ENCODE measurements at places on chromosomes 2 and 18.

DNA sequence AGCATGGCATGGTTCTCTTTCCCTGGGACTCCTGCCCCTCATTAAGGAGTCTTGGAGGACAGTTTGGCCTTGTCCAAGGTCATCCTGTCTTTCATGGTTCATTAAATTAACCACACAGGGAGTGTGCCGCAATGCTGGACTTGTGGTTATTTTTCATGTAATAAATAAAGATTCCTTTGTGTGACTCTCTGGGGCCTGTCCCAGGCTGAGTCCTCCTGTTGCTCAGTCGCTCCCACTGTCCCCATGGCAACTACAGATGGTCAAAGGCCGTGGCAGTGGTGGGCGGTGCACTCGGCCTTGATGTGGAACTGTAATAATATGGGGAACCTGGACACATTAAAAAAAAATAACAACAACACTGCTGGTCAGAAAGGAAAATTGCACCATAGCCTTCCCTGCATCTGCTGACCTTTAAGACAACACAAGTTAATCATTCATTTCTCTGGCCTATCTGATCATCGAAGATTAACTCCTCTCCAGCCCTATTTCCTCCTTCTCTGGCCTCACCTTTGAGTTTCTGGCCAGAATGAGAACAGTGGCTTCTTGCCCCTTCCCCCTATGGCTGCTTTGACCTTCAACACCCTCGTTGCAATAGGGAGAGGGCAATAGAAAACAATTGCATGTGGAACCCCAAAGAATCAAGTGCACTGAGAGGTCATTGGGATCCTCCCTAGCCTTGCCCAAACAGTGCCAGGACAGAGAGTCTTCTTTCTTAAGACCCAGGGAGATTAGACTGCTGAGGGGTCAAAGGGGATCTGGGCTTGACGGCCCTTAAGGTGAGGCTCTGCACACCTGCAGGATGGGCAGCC is 44.7 kb downstream of the PSD4 start:
- no peak for DNase-seq

GRCh38 chr2:105754011-105754410 is 9.3 kb downstream of the NCK2 start:
- DNase-seq: no peak

GRCh38 chr2:167784084-167784425 is 463.3 kb downstream of the STK39 start:
- DNase-seq: no peak

DNA sequence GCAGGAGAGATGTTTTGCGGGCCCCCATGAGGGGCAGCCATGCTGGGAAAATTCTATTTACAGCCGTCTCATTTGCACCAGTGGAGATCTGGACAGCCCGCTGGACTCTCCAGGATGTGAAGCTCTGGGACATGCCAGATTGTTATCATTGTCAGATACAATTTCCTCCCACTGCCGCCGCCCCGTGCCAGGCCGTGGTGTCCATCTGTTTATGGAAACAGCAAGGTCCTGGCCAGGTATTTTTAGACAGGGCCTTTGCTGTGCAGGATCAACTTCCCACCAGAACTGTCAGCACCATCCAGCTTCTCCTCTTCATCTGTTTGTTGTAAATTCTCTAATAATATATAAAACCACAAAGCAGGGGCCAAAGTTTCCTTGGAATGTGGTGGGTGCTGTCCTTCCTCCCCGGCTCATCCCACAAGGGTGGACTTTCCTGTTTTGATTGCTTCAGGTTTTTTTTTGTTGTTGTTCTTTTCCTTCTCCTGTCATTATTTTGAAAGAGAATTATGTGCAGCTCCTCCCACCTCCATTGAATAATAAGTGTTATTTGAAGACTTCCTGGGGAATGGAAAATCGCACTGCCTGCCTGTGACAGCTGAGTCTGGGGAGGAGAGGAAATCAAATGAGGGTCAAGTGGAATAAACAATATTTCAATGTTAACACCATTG is 398.1 kb downstream of the TNS1 start:
- no peak for DNase-seq

GRCh38 chr18:70036771-70037347 is 89.2 kb upstream of the CD226 start:
- peak; percentile 36 for DNase-seq

DNA sequence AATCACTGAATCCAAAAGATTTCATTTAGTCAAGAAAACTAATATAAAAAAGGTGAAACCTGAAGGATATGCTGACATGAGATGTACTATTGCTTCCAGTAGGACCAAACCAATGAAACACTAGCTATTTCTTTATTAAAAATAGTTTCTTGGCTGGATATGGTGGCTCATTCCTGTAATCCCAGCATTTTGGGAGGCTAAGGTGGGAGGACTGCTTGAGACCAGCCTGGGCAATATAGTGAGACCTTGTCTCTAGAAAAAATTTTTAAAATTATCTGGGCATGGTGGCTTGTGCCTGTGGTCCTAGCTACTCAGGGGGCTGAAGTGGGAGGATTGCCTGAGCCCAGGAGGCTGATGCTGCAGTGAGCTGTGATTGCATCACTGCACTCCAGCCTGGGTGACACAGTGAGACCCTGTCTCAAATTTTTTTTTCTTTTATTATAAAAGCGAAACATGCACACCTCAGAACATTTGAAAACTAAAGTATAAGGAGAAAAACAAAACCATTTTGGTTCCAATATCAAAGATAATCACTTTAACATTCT is 266.2 kb downstream of the TGIF1 start:
- no peak for DNase-seq

- DNase-seq: no peak
These were observed 143.0 kb upstream of the SLC1A4 start for GRCh38 chr2:64846177-64846576.

DNA sequence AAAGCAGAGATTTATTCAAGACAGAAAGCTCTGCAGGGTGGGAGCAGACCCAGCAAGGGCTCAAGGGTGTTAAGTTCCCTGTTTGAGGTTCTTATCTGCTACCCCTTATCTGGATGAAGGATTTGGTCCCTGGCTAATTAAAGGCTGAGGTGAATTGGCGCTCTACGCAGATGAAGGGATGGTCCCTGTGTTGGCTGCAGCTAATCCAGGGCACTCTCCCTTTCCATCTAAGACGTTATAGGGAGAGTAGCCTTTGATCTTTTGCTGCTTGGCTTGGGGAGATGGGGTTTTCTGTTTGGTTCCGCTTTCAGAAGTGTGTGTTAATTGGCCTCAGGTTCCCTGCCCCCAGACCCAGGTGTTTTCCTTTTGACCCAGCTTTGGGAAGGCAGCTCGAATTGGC is 17.0 kb downstream of the FAM228A start:
- no peak for DNase-seq

- no peak for DNase-seq
These were observed 540.6 kb downstream of the STK39 start for GRCh38 chr2:167706800-167707199.

DNA sequence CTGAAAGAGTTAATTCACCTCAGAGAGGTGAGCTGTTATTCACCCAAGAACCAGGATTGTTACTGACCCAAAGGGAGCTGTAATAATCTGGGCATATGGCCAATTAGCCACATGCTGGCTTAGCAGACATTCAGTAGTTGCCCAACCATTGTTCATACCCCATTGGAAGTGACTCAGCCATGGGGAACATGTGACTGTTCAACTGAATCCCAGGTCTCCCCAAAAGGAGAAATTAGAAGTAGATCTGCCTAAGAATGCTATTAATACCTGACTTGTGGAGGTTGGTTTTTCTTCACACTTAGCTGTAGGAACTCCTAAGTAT is 272.6 kb upstream of the UBE2E3 start:
- DNase-seq: no peak

- DNase-seq: no peak
These were observed 1055.5 kb upstream of the KLHL29 start for GRCh38 chr2:22329211-22330154.

DNA sequence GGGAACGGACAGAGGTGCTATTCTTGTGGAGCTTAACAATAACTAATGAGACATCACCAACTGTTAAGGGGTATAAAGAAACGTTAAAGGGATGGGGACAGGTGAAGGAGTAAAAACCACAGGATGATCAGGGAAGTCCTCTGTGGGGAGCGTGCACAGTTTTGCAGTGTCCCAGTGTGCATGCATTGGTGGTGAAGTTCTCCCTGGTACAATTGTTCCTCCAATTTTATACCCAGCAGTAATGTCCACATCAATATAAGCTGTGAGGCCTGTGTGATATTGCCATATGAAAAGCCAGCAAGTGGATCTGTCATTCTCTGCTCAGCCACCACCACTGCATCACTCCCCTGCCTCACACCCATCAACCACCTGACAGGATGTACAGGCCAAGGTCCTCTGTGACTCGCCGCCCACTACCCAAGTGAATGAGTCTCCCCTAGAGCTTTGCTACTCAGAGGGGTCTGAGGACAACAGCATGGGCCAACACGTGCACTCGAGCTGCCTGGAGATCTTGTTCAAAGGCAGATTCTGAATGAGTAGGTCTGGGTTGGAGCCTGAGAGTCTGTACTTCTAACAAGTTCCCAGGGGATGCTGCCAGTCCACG is 4.6 kb downstream of the MLPH start:
- DNase-seq: no peak

DNA sequence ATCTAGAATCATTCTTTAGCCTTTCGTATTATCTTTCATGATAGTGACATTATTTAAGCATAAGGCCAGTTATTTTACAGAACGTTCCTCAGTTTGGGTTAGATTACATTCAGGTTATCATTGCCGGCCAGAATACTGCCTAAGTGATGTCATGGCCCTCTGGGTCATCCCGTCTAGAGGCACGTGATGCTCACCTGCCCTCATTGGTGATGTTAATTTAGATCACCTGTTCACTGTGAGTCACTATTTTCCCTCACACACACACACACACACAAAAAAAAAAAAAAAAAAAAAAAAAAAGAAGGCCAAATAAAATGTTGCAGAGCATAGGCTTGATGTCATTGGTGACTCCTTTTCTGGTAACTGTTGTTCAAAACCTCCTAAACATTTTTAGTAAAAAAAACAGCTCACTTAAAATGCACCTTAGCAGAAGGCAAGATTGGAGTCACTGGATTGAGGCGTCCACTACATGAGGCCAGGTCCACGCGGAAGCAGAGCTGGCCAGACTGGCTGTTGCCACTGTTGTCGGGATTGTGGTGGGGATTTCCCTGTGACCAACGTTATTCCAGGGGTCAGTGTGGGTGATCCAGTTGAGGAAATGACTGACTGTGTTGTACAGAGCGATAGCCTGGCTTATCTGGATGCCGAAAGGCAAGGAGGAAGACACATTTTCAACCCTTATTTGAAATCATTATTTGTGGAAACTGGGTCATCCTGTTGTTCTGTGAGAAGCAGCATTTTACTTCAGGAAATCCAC is 52.1 kb upstream of the CNGA3 start:
- no peak for DNase-seq

GRCh38 chr2:218996937-218997336 is 3.7 kb upstream of the CRYBA2 start:
- no peak for DNase-seq

DNA sequence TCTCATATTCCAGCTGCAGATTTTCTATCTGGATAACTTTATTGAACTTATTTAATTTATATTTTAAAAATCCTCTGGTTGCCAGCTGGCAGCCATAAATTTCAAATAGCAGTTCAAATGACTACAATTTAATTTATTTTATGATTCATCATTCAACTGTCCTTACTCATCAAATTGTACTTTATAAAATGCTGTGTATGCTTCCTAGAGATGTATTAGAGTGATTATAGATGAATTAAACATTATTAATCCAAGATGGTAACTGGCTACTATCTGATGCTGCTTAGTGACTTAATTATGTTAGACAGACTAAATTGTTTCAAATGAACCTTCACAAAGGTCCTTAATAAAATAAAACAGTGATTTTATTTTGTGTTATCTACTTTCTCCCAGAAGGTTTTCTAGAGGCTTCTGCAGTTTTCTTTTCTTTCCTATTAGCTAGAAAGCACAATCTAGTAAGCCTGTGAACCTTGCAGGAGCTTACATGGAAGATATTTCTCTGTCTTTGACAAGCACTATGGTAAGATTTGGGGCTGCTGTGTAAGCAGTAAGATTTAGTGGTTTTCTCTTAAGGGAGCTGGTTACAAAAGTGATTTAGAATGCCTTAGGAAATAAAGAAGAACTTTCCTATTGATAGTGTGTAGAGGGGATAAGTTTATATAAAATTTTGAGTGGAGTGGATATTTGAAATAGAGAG is 322.3 kb downstream of the FSIP2 start:
- no peak for DNase-seq

- DNase-seq: no peak
These were observed 222.1 kb downstream of the ANKRD30B start for GRCh38 chr18:14970027-14970426.

DNA sequence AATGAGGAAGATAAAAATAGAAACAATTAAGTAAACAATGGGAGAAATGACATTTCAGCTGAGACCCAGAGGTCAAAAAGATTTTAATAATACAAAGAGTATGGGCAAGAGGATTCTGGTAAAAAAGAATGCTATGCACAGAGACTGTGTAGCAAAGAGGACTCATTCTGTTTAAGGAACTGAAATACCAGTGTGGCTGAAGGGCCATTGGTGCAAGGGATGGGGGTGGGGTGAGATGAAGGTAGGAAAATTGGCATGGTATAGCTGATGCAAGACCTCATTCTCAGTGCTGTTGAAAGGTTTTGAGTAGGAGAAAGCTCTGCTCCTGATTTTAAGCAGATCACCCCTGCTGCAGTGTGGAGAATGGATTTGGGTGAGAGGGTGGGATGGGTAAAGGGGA is 10.8 kb downstream of the GALNT1 start:
- DNase-seq: peak; percentile 26

GRCh38 chr18:57207124-57207916 is 60.4 kb downstream of the BOD1L2 start:
- no peak for DNase-seq

DNA sequence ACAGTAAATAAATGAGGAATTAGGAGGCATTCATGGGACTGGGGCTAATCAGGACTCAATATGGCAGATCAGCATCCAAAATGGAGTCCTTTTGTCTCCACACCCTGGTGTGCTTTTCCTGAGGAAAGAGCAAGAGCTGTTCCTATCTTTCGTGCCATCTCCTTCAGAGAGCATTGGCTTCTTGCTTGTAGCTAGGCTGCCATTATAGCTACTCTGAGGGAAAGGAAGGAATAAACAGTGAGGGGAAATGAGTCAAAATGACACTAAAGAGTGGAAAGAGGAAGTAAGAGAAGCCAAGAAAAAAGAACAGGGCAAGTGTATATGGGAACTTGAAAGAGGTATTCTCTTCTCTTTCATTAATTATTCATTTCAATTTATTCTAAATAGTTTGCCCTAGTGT is 8.4 kb upstream of the NMI start:
- DNase-seq: peak; percentile 47

DNA sequence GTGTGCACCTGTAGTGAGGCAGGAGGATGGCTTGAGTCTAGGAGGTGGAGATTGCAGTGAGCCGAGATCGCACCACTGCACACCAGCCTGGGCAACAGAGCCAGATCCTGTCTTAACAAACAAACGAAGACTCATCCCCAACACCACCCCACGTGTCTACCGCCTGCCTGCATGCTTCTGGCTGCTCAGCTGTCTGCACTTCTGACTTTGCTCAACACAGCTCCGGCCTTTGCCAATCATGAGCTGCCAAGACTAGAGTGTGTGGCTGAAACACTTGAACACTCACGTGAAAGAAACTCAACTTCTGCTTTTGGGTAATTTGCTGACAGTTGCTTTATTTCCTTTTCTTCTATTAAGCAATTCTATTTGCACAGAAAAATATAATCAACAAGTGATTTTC is 32.1 kb upstream of the SP3 start:
- DNase-seq: no peak
